ENCODE measurements at places on chromosomes 4 and X. TPM values are rescaled to one million over a fixed set of nuclear protein-coding genes. Genes with fewer than 3 reads are reported as not detected.

Gene TKTL1
- not detected for total RNA-seq

DNA sequence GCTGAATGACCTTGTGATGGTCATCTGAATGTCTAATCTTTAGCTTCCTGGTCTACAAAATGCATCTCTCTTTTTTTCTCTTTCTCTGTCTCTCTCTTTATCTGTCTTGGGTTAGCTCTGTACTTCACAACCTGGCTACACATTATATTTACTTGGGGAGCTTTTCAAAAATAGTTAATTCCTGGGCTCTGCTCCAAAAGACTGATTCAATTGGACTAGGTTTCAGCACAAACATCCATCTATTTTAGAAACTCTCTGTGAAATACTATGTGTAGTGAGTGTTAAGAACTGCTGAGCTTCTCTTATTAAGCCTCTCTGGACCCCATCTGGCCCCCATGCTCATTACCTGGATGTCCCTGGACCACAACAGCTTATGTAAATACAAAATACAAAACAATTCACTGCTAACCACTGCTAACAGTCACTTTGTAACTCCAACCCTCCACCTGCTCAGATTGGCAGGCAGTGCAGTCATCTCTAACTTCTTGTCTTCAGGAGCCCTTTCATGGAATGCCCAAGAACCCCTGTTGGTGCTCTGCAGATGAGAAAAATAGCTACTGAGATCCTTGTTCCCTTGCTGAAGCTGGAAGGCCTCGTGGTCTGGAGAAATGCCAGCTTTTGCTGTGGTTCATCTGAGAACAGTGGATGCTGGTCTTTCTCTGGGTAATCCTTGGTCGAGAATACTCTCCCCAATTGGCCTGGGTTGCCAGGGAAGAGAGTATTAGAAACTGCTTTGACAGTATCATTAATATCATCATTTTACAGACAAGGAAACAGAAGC is 14.8 kb upstream of the BOD1L1 start:
- no peak for DNase-seq

DNA sequence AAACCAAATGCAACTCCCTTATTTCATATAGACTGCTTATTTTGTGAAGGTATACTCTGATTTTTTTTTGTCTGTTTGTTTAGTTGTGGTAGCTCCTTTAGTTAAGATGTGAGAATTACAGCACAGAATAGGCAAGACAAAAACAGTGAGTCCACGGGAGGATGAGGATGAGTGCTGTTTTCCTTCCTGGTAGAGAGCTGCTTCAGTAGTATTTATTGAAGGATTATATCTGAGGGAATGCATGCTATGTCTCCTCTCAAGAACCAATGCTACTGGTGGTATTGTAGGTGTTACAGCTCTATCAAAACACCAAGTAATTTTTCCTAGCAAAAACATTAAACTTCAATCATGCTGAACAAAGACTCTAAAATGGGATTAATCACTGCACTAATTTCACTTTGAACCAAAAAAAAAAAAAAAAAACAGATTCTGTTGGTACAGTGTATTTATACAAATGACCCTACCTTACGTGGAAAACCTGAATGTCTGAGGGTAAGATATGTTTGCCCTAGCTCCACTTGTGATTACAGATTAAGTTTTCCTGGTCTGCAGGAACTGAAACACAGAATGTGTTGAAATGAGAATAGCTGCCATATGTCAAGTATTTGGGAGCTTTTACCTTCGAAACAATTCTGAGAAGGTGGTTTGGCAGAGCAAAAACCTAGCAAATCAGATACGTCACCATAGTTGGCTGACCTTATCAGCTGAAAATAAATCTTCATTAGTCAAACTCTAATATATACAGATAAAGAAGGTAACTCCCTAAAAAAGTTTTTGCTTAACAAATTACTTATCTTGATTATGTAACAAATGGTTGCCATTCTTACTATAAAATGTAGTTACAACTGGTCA is 40.3 kb downstream of the PPP3CA start:
- no peak for DNase-seq

Gene NHSL2
- 0.07 TPM for total RNA-seq

GRCh38 chr4:8242782-8243560 is 26.6 kb upstream of the HTRA3 start:
- DNase-seq: no peak

Gene CXCL10
- total RNA-seq: 4.3 TPM

GRCh38 chr4:100357542-100357941 is 160.3 kb downstream of the EMCN start:
- DNase-seq: no peak

Gene F8
- 3.7 TPM for total RNA-seq
